NCI-H1092 (cell line): ENCODE measurements at places on chromosomes 3 and 15.

DNA sequence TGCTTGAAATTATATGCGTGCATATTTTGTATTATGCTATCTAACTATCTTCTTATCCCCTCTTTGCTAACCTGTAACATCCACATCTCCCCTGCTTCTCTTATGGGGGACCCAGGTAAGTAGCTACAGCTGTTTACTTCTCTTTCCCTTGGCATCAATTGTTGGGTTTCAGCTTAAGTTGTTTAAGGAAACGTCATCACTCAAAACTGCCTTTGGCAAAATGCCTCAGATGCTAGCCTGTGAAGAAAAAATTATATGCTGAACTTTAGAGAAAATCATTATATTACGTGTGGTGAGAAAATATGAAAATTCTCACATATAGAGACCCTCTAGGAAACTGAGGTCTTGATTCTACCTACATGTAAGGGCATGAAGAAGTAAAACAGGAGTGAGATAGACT is 447.0 kb upstream of the NECTIN3 start:
- no peak for DNase-seq

DNA sequence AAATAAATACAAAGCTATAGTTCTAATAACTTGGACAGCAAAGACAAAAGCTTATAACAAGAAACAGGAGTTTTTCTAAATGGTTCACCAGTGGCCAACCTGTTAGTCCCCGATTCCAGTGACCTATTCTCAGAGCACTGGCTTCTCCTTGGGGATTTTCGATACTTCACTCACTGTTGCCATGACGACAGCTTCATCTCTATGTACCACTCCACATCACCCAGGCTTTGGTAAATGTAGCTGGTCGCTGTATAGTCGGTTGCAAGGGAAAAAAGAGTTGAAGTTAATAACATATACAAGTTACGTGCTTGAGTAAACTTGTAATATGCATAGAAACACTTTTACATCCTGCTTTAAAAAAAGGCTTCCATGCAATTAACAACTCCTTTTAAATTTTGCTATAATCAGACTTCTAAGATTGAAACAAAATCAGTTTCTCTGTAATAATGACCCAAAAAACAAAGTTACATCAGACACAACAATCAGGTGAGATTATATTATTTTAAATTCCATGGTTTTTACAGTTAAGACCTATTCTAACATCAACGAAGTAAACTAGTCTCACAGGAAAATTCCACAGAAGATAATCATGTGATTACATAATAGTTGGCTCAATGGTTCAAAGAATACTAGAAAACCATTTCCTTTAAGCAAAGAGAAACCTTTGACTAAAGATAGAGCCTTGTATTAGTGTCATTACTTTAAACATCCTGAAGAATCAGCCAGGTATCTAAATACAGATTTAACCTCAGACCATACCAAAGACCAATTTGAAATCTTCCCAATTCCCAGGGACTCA is 2.9 kb downstream of the CCNL1 start:
- DNase-seq = no peak

GRCh38 chr15:71752604-71753289 is 57.6 kb upstream of the NR2E3 start:
- no peak for DNase-seq

- no peak for DNase-seq
These were observed 5.0 kb downstream of the MKRN3 start for GRCh38 chr15:23570486-23570885.

GRCh38 chr3:42101048-42101447 is 9.9 kb downstream of the TRAK1 start:
- DNase-seq = no peak

GRCh38 chr3:100972301-100972844 is 20.8 kb downstream of the ABI3BP start:
- no peak for DNase-seq

- no peak for DNase-seq
These were observed 12.0 kb upstream of the XXYLT1 start for GRCh38 chr3:195282961-195283360.

GRCh38 chr15:50543556-50543955 is 2.9 kb downstream of the USP50 start:
- DNase-seq = no peak

DNA sequence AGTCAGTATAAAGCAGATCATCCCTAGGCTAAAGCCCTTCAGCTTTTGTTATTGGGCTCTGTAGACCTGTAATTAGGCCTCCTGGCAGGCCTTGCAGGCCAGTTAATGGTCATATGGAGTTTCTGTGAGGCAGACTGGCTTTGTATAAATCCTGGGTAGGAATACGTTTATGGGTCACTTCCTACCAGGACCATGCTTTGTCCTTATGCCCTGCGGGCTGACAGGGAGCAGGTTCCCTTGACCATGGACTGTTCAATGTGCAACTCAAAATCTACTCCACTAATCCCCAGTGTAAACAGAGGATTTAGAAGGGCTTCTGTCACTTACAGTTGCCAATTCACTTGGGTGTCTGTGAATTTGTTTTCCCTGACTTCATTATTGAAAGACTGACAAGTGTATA is 202.7 kb upstream of the MLF1 start:
- DNase-seq = no peak

DNA sequence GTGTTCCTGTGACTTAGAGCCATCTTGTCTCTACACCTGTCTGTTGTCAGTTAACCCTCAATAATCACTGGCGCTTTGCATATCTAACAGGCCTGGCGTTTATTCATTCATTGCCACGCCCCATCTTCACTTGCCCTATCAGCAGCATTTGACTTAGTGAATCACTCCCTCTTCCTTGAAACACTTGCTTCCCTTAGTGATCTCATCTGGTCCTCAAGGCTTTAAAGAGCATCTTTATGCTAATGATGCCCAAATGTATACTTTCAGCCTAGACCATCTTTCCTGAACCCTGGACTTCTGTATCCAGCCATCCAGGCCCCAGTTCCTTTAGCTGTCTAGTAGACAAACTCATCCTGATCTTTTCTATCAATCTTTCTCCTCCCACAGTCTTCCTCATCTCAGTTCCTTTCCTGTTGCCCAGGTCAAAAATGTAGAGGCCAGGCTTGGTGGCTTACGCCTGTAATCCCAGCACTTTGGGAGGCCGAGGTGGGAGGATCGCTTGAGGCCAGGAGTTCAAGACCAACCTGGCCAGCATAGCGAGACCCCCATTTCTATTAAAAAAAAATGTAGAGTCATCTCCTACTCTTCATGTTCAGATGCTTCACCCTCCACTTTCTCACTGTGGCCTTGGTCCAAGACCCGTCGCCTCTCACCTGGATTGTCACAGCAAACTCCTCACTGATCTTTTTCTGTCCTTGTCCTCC is 1.4 kb upstream of the IGDCC4 start:
- no peak for DNase-seq

DNA sequence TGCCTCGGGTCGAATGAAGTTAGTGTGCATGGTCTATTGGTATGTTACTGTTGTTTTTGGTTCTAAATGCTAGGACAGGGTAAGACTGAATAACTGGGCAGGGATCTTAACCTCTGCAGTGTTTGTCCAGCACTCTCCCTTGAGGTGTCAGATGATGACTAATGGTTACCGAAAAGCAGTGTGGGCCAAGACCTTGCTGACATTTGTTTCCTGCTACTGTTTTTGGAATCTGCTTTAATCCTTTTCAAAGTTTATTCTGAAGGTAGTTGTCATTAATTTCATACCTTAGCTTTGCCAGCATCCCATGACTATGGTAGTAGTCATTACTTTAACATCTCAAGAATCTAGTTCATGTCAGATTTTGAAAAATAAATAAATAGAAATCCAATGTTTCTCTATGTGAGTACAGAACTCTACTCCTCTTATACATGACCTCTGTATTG is 117.0 kb downstream of the P3H2 start:
- DNase-seq = no peak

DNA sequence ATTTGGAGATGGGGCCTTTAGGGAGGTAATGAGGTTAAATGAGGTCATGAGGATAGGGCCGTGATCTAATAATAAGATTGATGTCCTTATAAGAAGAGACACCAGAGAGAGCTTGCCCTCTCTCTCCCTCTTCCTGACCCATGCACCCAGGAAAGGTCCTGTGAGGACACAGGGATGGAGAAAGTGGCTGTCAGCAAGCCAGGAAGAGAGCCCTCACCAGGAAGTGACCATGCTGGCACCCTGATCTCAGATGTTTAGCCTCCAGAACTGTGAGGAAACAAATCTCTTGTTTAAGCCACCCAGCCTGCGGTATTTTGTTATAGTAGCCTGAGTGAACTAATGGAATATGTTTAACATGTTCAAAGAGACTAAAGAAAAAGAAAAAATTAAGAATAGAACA is 15.3 kb upstream of the GNB5 start:
- no peak for DNase-seq

DNA sequence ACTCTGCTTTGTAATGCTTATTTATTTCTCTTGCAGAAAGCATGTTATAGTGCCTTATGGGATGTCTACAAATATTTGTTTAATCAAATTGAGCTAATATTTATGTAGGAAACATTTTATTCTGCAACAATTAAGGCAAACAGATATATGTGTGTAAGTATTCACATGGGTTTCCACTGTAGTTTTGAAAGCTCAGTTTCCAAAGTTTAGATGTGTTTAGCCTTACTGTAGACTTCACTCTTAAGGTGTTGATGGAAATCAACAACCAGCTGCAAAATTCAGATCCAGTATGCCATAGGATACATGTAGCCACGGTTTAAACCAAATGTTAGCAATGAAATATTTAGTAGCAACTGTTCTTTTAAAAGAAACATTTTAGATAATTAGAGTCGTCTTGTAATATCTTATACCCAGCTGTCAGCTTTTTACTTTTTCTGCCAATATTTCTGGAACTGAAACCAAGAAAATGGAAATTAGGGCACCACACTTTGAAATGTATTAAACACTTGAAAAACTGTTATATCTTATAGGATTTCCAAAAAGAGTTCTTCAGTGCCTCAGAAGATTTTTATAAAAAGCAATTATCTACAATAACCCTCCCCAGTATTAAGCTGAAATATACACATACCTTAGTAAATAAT is 18.5 kb downstream of the PIK3CA start:
- DNase-seq = no peak

- no peak for DNase-seq
These were observed 5.4 kb downstream of the NDUFB4 start for GRCh38 chr3:120601554-120601953.

GRCh38 chr3:126419886-126420786 is 25.4 kb downstream of the CFAP100 start:
- no peak for DNase-seq

- DNase-seq = no peak
These were observed 42.2 kb upstream of the TOPBP1 start for GRCh38 chr3:133703915-133704314.

GRCh38 chr15:75460646-75461045 is 9.2 kb upstream of the SIN3A start:
- no peak for DNase-seq

- no peak for DNase-seq
These were observed 45.9 kb downstream of the TMEM45A start for GRCh38 chr3:100538339-100538706.

- no peak for DNase-seq
These were observed 33.0 kb upstream of the SV2B start for GRCh38 chr15:91067036-91067435.

DNA sequence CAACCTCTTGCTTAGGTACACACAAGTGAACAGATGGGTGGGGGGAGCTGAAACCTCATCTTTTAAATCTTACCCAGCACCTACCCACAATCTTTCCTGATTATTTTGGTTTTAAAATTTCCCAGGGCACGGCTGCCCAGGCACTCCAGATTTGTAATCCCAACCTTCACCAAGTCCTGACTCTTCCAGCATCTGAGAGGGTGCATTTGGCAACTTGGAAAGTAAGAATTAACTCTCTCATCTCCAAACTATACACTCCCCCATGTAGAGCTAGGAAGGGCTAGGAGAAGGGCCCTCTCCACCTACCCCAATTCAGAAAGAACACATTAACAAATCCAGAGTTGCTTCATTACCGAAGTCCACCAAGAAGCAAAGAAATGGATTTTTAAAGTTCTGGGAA is 41.7 kb upstream of the PRICKLE2 start:
- DNase-seq = no peak

GRCh38 chr15:58554758-58555157 is 123.0 kb downstream of the LIPC start:
- DNase-seq = no peak

GRCh38 chr15:41772720-41773331 is 1.5 kb upstream of the MAPKBP1 start:
- DNase-seq = peak; percentile 2

GRCh38 chr3:189824629-189825312 is 193.6 kb downstream of the TP63 start:
- no peak for DNase-seq
